ENCODE measurements at places on chromosomes 11 and 22. TPM values are rescaled to one million over a fixed set of nuclear protein-coding genes. Genes with fewer than 3 reads are reported as not detected.

- no peak overlapping the region for H3K4me3 ChIP-seq
- no peak for DNase-seq
- no peaks in the 10 kb centered on the region for H3K36me3 ChIP-seq
- no peaks in the 10 kb centered on the region for H3K27me3 ChIP-seq
- peak overlapping the region; percentile 63 for H3K27ac ChIP-seq
- H3K4me1 ChIP-seq, result peaks cover 21% of the 10 kb centered on the region
Observed at GRCh38 chr22:46432164-46433068, 96.9 kb downstream of the TRMU start.

- peaks cover 1% of the 10 kb centered on the region for H3K36me3 ChIP-seq
- H3K27me3 ChIP-seq, result no peaks in the 10 kb centered on the region
- H3K4me1 ChIP-seq, result peaks cover 19% of the 10 kb centered on the region
- DNase-seq, result no peak
Observed at GRCh38 chr11:64321533-64321932, 3.6 kb downstream of the PRDX5 start.

DNA sequence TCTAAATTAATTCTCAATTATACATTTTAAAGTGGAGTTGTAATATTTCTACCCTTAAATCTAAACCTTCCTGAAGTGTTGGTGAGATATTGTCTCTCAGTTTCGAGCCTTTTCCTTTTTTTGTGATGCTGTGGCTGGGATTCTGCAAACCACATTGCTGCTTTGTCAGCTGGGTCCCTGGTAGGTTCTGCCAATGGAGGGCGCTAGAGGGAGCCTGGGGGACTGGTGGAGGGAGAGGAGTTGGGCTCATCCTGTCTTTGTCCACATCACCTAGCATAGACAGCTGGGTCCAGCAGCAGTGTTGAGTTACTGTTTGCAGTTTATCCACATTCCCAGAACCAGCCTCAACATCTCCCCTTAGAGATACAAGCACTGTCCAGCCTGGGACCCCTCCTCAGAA is 41.0 kb downstream of the TRAF6 start:
- H3K4me3 ChIP-seq, result no peak overlapping the region
- no peaks in the 10 kb centered on the region for H3K36me3 ChIP-seq
- H3K27me3 ChIP-seq, result no peaks in the 10 kb centered on the region
- peaks cover 5% of the 10 kb centered on the region for H3K4me1 ChIP-seq
- no peak overlapping the region for H3K27ac ChIP-seq

DNA sequence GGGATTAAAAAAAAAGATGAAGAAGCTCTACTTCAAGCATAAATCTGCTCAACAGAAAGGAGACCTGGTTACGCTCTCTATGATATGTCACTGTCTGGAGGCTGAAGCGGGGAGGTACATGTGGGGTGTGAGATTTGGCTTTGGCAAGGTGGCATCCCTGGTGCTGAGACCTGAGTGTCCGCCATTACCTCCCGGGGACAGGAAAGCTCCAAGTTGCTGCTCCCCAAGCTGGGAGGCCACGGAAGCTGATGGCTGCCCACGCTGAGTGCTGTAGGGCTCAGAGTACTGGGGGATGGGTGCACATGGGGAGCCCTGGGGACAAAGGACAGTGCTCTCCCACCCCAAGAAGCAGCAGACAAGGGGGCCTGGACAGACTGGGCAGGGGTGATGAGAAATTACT is 167.9 kb downstream of the DSCAML1 start:
- peaks cover 1% of the 10 kb centered on the region for H3K27me3 ChIP-seq
- no peak for DNase-seq
- no peaks in the 10 kb centered on the region for H3K36me3 ChIP-seq
- H3K4me3 ChIP-seq, result no peak overlapping the region
- H3K4me1 ChIP-seq, result no peaks in the 10 kb centered on the region

DNA sequence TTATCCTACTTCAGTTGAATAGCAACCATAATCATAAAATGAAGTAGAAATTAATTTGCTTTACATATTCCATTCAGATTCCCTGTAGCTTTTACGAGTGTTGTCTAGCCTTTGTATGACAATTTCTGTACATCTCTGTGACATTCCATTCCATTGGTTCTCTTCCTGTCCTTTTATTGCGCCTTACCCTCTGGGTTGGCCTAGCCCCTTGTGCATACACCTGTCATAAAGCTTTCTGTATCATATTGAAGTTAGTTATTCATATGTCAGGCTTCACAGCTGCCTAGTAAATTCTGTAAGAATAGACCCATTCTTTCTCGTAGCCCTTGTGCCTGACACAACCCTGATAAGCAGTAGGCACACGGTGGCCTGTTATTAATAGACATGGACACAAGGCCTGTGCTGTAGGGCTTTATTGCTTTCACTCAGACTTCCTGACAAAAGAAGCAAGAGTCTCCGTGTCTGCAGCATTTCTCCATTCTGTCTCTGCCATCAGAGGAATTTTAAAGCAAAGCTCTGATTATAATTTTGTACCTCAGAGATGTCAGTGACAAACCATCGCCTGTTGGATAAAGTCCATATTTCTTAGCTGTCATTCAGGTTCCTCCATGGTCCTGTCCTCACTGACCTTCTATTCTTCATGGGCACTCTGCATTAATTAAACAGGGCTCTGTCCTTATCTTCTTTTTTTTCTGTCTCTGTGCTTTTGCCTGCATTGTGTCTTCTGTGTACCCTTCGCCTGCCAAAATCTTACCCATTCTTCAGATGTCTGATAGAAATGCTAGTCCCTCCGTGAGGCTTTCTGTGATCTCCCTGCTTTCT is 49.4 kb downstream of the BID start:
- DNase-seq, result no peak
- no peak overlapping the region for H3K4me3 ChIP-seq
- H3K27ac ChIP-seq, result peak overlapping the region; percentile 6
- 0 out of 2 replicates have a peak, but pooled peaks cover 6% of the 10 kb centered on the region for H3K4me1 ChIP-seq
- no peaks in the 10 kb centered on the region for H3K27me3 ChIP-seq
- H3K36me3 ChIP-seq, result no peaks in the 10 kb centered on the region

DNA sequence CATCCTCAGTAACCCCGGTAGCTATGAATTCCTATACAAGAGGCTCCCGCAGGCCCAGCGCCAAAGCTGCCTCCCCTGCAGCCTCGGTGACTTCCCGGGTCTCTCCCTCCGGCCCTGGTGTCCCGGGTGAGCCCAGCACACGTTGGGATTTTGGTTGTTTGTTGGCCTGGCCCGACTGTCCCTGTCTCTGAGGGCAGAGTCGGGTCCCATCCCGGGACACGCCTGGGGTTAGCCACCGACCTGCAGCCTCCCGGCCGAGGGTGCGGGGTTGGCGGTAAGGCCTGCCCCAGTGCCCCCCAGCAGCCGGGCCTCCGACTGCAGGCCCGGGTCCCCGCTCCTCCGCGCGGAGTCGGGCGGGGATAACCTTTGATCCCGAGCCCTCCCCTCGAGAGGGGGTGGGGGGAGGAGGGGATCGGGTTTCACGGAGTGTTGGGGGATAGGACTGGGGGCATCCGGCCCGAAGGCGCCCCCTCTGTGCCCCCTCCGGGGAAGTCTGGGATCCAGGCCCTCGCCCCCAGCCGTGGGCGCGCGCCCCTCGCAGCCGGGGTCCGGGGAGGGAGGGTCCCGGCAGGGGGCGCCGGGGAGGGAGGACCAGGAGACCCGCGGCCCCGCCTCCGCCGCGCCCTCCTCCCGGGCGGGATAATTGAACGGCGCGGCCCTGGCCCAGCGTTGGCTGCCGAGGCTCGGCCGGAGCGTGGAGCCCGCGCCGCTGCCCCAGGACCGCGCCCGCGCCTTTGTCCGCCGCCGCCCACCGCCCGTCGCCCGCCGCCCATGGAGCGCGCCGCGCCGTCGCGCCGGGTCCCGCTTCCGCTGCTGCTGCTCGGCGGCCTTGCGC is at the start of gene FBLN1:
Gene FBLN1 (plus strand): TSS at position 669 of the 835 bp plus-strand sequence. CDS start 103 bp downstream, at position 772.
- H3K27me3 ChIP-seq, result no peaks in the 10 kb centered on the region
- H3K27ac ChIP-seq, result peak within 1 kb of the TSS; percentile 90
- peak; percentile 89 for DNase-seq
- H3K4me3 ChIP-seq, result peak within 1 kb of the TSS; percentile 90
- H3K4me1 ChIP-seq, result peaks cover 44% of the 10 kb centered on the region

The VPREB1 gene
- not detected for total RNA-seq

The C1QTNF5 gene
- total RNA-seq, result 1.2 TPM

The CTSD gene
- total RNA-seq, result 328 TPM
